Endodermal cell (in vitro differentiated cells): ENCODE measurements at places on chromosomes 2 and 18. TPM values are rescaled to one million over a fixed set of nuclear protein-coding genes. Genes with fewer than 3 reads are reported as not detected.

SDC1 gene
- total RNA-seq: 6.4 to 20.2 TPM (median 19.2 TPM) in 3 replicates

GRCh38 chr2:239940861-239941570 is 84.1 kb downstream of the NDUFA10 start:
- H3K4me3 ChIP-seq: no peak overlapping the region
- no peaks in the 10 kb centered on the region for H3K4me1 ChIP-seq
- peak; percentile 1 for DNase-seq
- no peaks in the 10 kb centered on the region for H3K36me3 ChIP-seq

DNA sequence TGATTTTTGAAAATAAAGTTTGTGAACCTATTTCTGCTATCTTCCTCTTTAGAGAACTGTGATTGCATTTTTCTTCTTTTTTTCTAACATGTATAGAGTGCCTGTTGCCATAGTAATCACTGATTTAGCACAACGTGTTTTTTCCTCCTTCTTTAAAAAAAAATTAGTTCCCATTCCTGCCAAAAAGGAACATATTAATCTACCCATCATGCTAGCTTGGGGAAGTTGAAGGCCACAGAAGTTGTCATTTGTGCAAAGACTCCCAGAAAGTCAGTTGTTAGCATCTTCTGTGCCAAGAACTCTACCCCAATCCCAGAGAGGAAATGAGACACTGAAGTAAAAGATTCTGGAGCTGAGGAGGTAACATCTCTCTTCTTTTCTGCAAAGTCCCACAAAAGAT is 57.3 kb downstream of the SLC8A1 start:
- no peak overlapping the region for H3K4me3 ChIP-seq
- no peak for DNase-seq
- no peak overlapping the region for H3K27ac ChIP-seq
- H3K36me3 ChIP-seq: no peaks in the 10 kb centered on the region
- peaks cover 13% of the 10 kb centered on the region for H3K4me1 ChIP-seq

DNA sequence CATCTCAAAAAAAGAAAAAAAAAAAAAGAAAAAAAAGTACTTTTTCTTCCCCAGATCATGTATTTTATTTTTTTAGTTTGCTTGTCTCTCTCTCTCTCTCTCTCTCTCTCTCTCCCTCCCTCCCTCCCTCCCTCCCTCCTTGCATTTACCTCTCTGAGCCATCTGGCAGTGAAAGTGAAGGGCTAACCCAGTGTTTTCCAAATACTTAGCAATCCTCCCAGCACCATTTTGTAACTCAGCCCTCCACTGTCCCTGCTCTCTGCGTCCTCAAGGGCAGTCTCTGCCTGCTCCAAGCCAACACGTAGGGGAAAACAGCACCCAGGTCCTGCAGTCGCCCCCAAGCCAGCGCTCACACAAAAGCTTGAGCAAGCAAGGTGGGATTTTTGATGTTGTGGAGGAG is 19.6 kb upstream of the TEX44 start:
- DNase-seq: peak; percentile 67
- no peak overlapping the region for H3K4me3 ChIP-seq
- no peak overlapping the region for H3K27ac ChIP-seq
- peaks cover 3% of the 10 kb centered on the region for H3K4me1 ChIP-seq
- H3K27me3 ChIP-seq: no peaks in the 10 kb centered on the region

DNA sequence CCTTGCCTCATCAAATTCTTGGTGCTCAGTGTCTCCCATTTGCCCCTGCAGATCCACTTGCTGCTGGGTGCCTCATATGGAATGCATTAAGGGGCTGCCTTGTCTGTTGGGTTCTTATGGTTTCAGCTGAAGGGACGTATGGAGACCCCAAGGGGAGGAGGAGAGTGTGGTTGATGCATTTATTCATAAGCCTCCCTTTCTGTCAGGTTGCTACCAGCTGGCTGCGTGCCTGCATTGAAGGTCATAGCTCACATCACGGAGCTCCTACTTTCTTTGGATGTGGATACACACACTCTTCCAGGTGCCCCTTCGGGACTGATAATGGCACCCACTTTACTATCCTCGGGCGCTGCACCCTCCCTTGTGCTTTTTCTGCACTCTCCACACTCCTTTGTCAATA is 377.9 kb downstream of the SLC4A3 start:
- H3K27ac ChIP-seq: no peak overlapping the region
- DNase-seq: no peak
- no peak overlapping the region for H3K4me3 ChIP-seq
- peaks cover 3% of the 10 kb centered on the region for H3K4me1 ChIP-seq

- no peaks in the 10 kb centered on the region for H3K27me3 ChIP-seq
- H3K27ac ChIP-seq: no peak overlapping the region
- H3K4me1 ChIP-seq: peaks cover 5% of the 10 kb centered on the region
- DNase-seq: no peak
These were observed 82.1 kb upstream of the TANK start for GRCh38 chr2:161078211-161078539.

- no peaks in the 10 kb centered on the region for H3K4me1 ChIP-seq
- H3K27me3 ChIP-seq: no peaks in the 10 kb centered on the region
- no peak within 1 kb of the TSS for H3K4me3 ChIP-seq
- H3K27ac ChIP-seq: no peak within 1 kb of the TSS
- H3K36me3 ChIP-seq: no peaks in the 10 kb centered on the region
These were observed at the start of gene ARHGAP15 for GRCh38 chr2:143128681-143129580. TSS of gene ARHGAP15 (plus strand) at chr2:143129419.

DNA sequence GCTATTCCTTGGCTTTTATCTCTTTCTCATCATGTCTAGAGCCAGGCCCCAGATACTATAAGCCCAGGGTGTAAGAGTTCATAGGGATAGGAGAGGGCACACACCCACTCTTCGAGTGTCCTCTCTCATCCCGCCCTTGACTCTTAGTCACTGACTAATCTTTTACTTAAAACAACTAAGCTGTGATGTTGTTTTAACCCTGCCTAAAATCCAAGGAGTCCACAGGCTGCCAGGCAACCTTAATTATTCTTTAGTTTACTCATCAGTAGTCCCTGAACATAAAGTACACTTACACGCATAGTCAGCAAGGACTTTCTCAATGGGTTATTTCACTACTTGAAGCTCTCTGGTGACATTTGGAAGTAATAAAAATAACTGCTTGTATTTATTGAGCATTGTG is 28.4 kb downstream of the GREB1L start:
- DNase-seq: no peak
- peaks cover 11% of the 10 kb centered on the region for H3K27me3 ChIP-seq
- no peak overlapping the region for H3K4me3 ChIP-seq
- no peak overlapping the region for H3K27ac ChIP-seq
- no peaks in the 10 kb centered on the region for H3K36me3 ChIP-seq

GRCh38 chr2:46299365-46300263 is 2.4 kb downstream of the EPAS1 start:
- no peaks in the 10 kb centered on the region for H3K4me1 ChIP-seq
- H3K27me3 ChIP-seq: peaks cover 97% of the 10 kb centered on the region
- peak overlapping the region; percentile 83 for H3K4me3 ChIP-seq

SLC16A14 gene
- 10.2 to 14.5 TPM (median 11.6 TPM) in 3 replicates for total RNA-seq

DNA sequence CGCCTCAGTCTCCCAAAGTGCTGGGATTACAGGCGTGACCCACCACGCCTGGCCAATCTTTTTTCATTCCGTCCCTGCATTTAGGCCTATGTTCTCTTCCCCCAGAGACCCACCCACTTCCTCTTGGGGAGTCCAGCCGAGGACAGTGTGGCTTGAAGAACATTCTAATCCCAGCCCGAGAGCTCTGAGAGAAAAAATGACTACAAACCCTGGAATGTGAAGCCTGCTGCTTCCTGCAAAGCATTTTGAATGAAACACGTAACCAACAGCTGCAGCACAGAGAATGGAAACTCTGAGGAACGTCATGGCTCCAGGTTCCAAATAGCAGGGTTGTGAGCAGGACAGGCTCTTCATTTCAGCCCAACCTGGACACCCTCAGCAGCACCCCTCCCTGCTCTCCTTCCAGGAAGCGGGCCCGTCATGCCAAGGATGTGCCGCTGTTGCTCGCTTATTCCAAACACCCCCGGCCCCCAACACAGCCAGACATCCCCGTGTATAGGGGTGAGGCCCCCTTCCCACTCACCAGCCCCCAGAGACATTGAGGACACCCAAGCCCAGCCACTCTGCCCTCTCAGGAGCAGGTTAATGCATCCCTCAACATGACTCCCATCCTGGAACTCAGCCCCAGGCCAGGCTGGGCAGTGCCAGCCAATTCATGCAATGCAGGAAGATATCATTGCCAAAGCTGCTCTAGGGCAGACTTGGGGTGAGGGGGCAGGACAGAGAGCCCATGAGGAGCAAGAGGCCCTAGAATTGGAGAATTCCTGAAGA is 139.8 kb downstream of the ZFP36L2 start:
- H3K4me3 ChIP-seq: no peak overlapping the region
- H3K36me3 ChIP-seq: no peaks in the 10 kb centered on the region
- no peaks in the 10 kb centered on the region for H3K27me3 ChIP-seq
- peak; percentile 69 for DNase-seq
- H3K4me1 ChIP-seq: peaks cover 19% of the 10 kb centered on the region
- H3K27ac ChIP-seq: peak overlapping the region; percentile 59

DNA sequence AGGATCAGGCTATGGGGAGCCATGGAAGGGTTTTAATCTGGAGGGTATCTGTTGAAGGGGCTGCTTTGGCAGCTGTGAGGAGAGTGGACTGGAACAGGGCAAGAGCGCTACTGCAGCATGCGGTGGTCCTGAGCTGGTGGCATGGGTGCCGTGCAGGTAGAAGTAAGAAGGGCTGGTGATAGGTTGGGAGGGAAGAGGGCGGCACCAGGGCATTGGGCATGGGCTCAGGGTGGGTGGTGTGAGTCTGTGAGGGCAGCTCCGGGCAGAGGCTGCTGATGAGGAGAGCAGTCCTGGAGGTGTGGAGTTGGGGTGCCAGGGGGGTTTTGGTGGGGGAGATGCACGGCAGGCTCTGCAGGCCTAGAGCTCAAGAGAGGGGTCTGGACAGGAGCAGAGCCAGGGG is 2.1 kb downstream of the ACTG2 start:
- H3K27ac ChIP-seq: no peak overlapping the region
- H3K4me3 ChIP-seq: no peak overlapping the region
- no peaks in the 10 kb centered on the region for H3K36me3 ChIP-seq
- H3K4me1 ChIP-seq: no peaks in the 10 kb centered on the region

GRCh38 chr2:120871881-120872620 is 136.4 kb downstream of the GLI2 start:
- no peaks in the 10 kb centered on the region for H3K36me3 ChIP-seq
- no peaks in the 10 kb centered on the region for H3K27me3 ChIP-seq
- H3K4me3 ChIP-seq: no peak overlapping the region

GRCh38 chr2:182625814-182626213 is 90.2 kb upstream of the DNAJC10 start:
- DNase-seq: peak; percentile 72
- H3K27ac ChIP-seq: no peak overlapping the region
- peaks cover 11% of the 10 kb centered on the region for H3K27me3 ChIP-seq
- no peaks in the 10 kb centered on the region for H3K36me3 ChIP-seq
- H3K4me1 ChIP-seq: peaks cover 11% of the 10 kb centered on the region

SCTR gene
- 0.38 to 0.93 TPM (median 0.49 TPM) in 3 replicates for total RNA-seq

GRCh38 chr2:86337244-86337835 is at the start of gene REEP1:
TSS of gene REEP1 (minus strand) at chr2:86337626. CDS start at chr2:86337510, 116 bp downstream.
- peaks cover 86% of the 10 kb centered on the region for H3K27me3 ChIP-seq
- peak; percentile 81 for DNase-seq
- peaks cover 12% of the 10 kb centered on the region for H3K4me1 ChIP-seq
- no peak within 1 kb of the TSS for H3K27ac ChIP-seq

GRCh38 chr18:11983592-11983991 is 2.3 kb downstream of the IMPA2 start:
- DNase-seq: peak; percentile 82
- no peaks in the 10 kb centered on the region for H3K36me3 ChIP-seq
- H3K27me3 ChIP-seq: no peaks in the 10 kb centered on the region
- no peak overlapping the region for H3K27ac ChIP-seq
- H3K4me1 ChIP-seq: peaks cover 2% of the 10 kb centered on the region

CYTIP gene
- total RNA-seq: 0.31 and 0.70 TPM in 2 replicates

DNA sequence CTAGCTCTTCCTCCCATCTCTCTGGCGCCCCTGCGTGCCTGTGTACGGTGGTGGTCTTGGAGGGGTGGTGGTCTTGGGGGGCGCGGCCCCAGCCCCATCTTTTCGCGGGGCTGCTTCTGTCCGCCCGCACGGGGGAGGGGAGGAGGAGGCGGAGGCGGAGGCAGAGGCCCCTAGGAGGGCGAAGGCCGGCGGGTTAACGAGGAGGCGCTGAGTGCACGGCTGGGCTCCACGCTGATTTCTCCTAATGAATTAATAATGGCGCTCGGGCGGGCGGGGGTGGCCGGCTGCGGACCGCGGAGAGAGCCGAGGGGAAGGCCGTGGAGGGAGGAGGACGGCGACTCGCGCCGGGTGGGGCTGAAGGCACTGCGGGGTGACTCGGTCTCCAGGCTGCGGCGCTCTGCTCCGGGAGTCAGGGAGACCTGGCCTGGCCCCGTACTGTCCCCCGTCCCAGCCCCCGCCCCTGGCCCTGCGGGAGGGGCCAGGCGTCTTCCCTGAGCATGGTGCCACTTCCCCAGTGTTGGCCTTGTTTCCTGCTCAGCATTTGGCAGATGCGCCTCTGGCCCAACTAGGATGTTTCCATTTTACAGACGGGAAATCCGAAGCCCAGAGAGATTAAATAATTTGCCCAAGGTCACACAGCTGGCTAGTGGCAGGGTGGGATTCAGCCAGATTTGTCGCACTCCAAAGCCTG is 6.0 kb downstream of the GAREM2 start:
- DNase-seq: peak; percentile 88
- peak overlapping the region; percentile 68 for H3K4me3 ChIP-seq
- no peaks in the 10 kb centered on the region for H3K36me3 ChIP-seq
- H3K4me1 ChIP-seq: no peaks in the 10 kb centered on the region
- H3K27me3 ChIP-seq: peaks cover 23% of the 10 kb centered on the region

GRCh38 chr2:88011011-88011410 is 5.3 kb downstream of the RNU2-63P start:
- no peak overlapping the region for H3K4me3 ChIP-seq
- no peak overlapping the region for H3K27ac ChIP-seq
- H3K27me3 ChIP-seq: no peaks in the 10 kb centered on the region

PRKAG3 gene
- not detected in 3 replicates for total RNA-seq

GRCh38 chr2:183807870-183808269 is 683.6 kb downstream of the NUP35 start:
- no peak overlapping the region for H3K4me3 ChIP-seq
- no peaks in the 10 kb centered on the region for H3K27me3 ChIP-seq
- no peak for DNase-seq

GRCh38 chr2:165067643-165068486 is 112.5 kb upstream of the SLC38A11 start:
- DNase-seq: peak; percentile 92
- no peaks in the 10 kb centered on the region for H3K36me3 ChIP-seq
- peak overlapping the region; percentile 95 for H3K27ac ChIP-seq
- H3K4me3 ChIP-seq: no peak overlapping the region
- H3K4me1 ChIP-seq: no peaks in the 10 kb centered on the region

- H3K27me3 ChIP-seq: peaks cover 5% of the 10 kb centered on the region
- H3K36me3 ChIP-seq: no peaks in the 10 kb centered on the region
- H3K4me3 ChIP-seq: no peak overlapping the region
- H3K4me1 ChIP-seq: peaks cover 4% of the 10 kb centered on the region
- peak; percentile 71 for DNase-seq
These were observed 44.3 kb upstream of the RAB6C start for GRCh38 chr2:129935118-129935517.

GRCh38 chr18:75727456-75727855 is 300.0 kb upstream of the SMIM21 start:
- H3K4me3 ChIP-seq: no peak overlapping the region
- no peak overlapping the region for H3K27ac ChIP-seq
- peak; percentile 93 for DNase-seq
- H3K4me1 ChIP-seq: no peaks in the 10 kb centered on the region
- no peaks in the 10 kb centered on the region for H3K27me3 ChIP-seq
- no peaks in the 10 kb centered on the region for H3K36me3 ChIP-seq
